ENCODE measurements at places on chromosomes 16 and 17. TPM values are rescaled to one million over a fixed set of nuclear protein-coding genes. Genes with fewer than 3 reads are reported as not detected.
A peak's percentile ranks its signal among the peaks of the same experiment; 100 is the strongest.

DNA sequence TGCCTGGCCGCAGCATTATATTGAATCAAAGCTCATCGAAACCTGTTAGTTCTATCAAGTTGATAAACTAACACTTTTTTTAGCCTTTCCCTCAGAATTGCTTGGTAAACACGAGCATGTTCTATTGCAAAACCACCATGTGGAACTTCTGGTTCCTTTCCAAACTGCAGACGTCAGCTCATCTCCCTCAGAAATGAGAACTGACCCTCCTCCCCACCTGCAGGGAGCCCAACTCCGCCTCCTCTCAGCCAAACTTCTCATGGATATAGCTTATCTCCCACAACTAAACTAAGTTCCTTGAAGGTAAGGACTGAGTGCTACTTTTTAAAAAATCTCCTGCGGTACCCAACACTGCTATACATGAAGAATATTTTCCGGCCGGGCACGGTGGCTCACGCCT is 6.7 kb downstream of the SHMT1 start:
- no peak for DNase-seq

GRCh38 chr17:74041869-74042640 is 161.4 kb upstream of the RPL38 start:
- no peak for DNase-seq

DNA sequence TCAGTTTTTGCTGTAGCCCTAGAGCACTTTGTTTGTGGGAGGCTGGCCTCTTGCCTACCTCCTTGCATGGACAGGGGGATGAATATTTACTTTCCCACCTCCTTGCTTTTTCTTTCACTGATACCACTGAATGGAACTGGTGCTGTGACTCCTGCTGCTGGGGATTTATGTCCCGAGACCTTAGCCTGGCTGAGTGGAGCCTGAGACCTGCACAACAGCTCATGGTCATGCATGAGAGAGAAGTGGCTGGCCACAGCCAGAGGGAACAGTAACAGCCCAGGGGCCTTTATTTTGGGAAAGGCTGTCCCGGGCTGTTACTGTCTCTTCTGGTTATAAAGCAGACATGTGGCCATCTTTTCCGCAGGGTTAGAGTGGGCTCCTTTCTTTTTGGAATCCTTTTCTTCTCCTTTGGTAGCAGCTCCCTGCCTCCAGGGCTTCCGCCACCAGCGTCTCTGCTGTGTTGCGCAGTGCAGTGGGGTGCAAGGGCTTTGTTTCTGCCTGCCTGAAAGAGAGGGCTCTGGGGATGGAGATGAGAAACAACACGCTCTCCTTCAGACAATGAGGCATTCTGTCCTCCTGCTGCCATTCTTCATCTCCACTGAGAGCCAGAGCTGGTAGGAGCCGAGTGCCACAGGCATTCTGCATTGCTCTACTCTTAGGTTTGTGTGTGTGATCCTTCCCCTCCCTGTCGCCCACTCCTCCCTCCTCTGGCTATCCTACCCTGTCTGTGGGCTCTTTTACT is 14.5 kb downstream of the SNX11 start:
- DNase-seq, result no peak

DNA sequence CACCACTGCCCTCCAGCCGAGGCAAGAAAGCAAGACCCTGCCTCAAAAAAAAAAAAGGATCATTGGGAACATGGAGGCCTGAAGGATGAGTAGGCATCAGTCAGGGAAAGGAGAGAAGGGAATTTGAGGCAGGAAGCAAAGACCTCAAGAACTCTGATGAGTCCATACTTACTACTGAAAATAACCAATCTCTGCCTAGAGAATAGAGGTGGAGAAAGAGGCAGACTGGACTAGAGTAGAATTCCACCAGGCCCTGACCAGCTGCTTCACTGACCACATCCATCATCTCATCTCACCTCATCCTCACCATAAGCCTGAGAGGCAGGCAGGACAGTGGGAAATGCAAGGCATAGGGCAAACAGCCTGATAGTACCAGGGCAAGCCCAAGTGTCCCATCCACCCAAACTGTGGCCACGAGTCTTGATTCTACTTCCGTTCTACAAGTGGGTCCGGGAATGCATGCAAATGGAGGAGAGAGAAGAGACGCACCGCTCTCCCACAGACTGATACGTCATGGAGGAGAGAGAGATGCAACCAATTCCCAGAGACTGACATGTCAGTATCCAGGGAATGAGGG is 17.1 kb downstream of the ANKRD11 start:
- DNase-seq, result no peak

- DNase-seq, result no peak
Measured at GRCh38 chr17:76544546-76545365, 4.9 kb downstream of the PRCD start.

The SHCBP1 gene
- 8.9 TPM for polyA plus RNA-seq

The C16orf95 gene
- polyA plus RNA-seq, result 3.4 TPM

The TBC1D3E gene
- polyA plus RNA-seq, result not detected

The SLC16A5 gene
- 28.5 TPM for polyA plus RNA-seq

GRCh38 chr17:10394201-10394887 is 21.5 kb upstream of the MYH13 start:
- no peak for DNase-seq

DNA sequence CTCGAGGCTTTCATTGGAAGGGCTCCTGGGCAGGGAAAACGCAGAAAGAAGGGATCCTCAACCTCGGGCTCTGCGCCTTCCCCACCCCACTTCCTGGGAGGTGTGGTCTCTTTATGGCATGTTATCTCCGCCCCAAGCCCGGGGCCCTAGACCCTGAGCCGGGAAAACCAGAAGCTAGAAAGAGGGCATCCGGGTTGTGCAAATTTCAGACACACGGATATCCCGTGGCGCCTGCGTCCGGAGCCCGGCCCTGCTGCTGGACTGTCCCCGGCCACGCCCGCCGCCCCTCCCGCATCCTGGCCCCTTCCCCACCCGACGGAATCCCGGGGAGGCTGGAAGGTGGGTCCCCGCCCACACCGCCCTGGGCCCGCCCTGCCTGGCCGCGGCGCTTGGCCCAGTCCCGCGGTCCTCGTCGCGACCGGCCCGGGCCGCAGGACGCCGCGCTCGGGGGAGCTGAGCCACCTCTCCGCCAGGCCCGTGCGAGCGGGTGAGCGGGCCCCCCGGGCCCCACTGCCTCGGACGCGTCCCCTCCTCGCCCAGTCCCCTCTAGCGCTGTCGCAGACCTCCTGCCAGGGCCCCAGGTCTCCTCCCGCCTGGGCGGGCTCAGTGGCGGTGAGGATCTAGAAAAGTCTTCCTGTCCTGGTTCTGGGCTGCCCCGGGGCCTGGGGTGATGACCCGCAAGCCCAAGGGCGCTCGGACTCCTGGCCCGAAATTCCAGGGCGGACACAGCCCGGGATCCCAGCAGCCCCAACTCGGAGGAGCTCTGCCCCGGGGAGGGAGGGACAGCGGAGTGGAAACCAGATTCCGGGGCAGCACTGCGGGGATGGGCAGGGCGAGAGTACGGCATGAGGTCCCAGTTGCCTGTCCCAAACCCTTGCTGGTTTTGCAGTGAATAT is at the start of gene SLC16A5:
SLC16A5 (plus strand) TSS at position 397 of the 896 bp plus-strand sequence. CDS start 5,683 bp downstream, outside the sequence.
- peak; percentile 78 for DNase-seq

DNA sequence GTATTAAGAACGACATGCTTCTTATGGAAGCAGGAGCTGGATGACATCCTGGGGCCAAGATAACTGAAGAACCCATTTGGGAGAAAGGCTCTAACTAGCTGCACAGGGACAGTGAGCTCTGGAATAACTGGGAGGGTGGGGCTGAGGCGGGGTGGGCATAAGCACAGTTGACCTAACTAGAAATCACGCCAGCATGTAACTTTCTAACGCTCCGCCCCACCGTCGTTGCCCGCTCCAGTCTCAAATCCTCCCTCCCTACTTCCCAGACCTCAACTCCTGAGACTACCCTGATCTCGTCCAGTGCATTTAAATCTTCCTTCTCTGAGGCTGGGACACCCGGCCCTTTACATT is 436 bp downstream of the PHB1 start:
- DNase-seq, result no peak

GRCh38 chr16:49338611-49339265 is 34.9 kb upstream of the C16orf78 start:
- DNase-seq, result no peak

The SLC5A11 gene
- 6.5 TPM for polyA plus RNA-seq

DNA sequence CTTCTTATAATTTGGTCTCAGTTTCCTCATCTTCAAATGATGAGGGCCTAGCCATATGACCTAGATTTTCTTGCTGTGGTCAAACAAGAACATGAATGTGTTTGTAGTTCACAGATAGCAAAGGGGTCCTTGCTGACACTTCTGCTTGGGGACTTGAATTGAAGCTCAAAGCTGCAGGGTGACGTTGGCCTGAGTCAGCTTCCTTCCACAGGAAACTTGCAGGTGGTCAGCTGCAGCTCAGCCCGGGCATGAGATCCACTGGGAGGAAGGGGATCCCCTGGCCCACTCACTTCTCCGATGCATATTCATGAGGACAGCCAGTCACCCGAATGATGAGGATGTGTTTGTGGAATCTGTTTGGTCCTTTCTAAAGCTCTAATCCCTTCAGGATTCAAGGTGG is 42.6 kb upstream of the AXIN2 start:
- DNase-seq, result no peak

The P2RX5 gene
- 1.3 TPM for polyA plus RNA-seq

GRCh38 chr16:346587-346986 is 5.9 kb downstream of the AXIN1 start:
- no peak for DNase-seq

The NRN1L gene
- not detected for polyA plus RNA-seq

DNA sequence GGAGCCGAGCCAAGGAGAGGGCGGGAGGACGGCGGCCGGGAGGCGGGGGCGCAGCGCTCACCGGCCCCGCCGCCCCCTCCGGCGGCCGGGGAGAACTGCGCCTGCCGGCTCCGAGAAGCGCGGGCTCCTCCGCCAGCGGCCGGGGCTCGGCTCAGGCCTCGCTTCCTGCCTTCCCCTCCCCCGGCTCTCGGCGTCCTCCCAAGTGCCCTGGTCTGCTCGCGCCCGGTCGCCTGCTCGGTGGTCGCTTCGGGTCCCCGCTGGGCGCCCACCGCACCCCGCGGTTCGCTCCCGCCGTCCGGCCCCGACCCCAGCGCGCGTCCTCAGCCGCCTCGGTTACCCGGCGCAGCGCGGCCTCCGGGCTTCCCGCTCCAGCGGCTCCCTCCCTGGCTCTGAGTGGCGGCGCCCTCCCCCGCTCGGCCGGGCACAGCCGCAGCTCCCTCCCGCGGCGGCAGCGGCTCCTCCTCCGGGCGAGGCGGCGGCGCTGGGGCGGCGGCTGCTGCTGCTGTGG is 313 bp downstream of the UBTF start:
- DNase-seq, result peak; percentile 50

DNA sequence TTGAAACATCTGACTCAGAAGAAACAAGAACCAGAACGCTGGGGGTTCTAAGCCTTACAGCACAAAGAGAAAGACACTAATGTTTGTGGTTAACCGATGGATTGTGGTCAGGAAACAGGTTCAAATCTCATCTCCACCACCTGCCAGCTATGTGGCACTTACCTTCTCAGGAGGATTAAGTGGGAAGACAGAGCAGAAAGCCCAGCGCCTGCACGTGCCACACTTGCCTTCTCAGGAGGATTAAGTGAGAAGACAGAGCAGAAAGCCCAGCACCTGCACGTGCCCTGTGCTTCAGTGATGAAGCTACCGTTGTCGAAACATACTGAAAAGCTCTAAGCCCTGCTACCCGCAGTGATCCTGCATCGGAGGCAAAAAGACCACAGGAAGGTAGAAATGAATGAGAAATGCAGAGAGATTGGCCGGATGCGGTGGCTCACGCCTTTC is 90.6 kb downstream of the NXN start:
- no peak for DNase-seq

DNA sequence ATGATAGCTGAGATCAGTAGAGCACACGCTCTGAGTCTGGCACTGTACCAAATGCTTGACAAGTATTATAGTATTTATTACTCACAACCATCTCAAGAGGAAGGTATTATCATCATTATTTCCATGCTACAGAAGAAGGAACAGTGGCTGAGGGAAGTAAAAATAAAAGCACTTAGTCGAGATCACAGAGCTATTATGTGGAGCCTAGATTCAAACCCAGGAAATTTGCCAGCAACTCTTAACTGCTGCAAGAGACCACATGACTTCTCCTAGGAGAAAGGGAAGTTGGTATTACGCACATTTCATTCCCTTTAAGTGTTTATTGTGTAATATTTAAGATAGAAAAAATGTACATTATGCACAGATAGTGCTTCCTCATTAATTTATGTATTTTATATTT is 1.0 kb upstream of the RHOT1 start:
- no peak for DNase-seq

GRCh38 chr16:62755938-62756337 is 719.7 kb upstream of the CDH8 start:
- DNase-seq, result no peak

DNA sequence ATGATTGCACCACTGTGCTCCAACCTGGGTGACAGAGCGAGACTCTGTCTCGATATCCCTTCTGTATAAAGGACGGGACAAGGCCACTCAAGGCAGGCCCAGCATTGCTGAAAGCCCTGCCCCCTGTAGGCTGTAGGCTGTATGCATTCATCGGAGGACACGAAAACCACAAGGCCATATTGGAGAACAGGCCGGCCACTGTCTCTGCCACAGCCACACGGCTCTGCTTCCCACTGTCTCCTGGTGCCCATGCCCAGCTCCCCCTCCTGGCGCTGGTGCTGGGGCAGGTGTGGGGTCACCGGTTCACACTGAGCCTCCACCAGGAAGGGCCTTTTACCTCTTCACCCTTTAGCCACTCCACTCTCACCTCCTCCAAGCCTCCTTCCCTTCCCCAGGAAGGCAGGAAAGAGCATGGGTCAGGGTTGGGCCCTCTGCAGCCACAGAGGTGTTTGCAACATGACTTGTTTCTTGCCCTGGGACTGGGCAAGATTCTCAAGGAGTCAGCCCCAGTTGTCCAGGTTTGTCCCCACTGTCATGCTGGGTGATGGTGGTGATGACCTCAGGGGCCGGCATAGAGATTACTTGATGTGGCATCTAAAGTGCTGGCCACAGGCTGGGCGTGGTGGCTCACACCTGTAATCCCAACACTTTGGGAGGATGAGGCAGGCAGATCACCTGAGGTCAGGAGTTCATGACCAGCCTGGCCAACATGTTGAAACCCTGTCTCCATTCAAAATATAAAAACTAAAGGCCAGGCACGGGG is 5.3 kb upstream of the NTN3 start:
- no peak for DNase-seq

DNA sequence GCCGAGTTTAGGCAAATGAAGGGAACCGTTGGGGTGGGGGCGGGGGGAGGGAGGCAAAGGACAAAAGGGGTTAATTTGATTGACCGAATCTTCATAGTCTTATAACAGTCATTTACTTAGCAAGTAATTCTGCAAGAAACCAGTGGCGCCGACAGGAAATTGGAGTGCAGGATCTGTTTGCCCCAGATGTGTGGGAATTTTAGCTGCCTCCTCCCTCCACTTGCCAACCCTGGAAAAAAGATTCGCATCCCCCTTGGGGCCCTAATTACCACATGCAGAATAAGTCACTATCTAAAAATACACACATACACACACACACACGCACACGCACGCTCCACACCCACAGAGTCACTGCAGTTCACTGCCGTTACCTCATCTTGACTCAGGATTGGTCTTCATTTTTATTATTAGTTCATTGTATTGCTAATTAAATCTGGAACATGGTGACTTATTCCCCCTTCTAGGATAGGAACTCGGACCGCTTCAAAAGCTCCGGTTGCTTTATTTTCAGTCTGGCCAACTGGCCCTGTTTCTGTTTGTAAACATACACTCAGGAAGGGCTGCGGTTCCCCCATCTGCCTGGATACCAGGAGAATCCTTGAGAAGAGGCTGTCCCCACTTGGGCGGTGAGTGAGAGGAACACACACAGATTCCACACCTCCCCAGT is 241.6 kb upstream of the SALL1 start:
- no peak for DNase-seq

Measured in right renal pelvis (tissue), 4 donors.